ENCODE measurements at places on chromosomes 6 and 20.

- no peak for DNase-seq
Measured at GRCh38 chr6:166143011-166143410, 24.6 kb downstream of the TBXT start.

- no peak for DNase-seq
Measured at GRCh38 chr20:61189534-61189933, 62.5 kb upstream of the CDH4 start.

GRCh38 chr6:137496368-137496767, 2.2 kb upstream of the OLIG3 start:
- DNase-seq, result no peak

GRCh38 chr6:143863771-143864170, 503 bp upstream of the ZC2HC1B start:
- DNase-seq, result no peak

DNA sequence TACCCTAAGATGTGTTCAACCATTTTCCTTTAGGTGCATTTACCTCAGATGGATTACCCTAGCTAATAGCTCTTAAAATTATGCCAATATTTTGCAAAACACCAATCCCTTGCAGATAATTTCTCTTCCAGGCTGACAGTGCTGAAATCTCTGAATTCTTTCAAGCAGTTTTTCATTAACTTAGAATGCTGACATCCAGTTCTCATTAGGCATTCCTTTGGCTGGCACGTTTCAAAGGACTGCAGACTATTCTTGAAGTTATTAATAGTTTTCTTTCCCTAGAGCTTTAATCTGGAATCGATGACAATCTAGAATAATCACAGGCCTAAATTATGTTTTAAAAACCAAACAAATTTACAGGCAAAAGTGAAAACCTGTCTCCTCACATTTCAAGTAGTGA, 68.3 kb downstream of the SMLR1 start:
- DNase-seq, result no peak

- no peak for DNase-seq
Measured at GRCh38 chr6:141726248-141726647, 406.5 kb upstream of the GJE1 start.

- DNase-seq, result no peak
Measured at GRCh38 chr6:44327760-44328159, 14.6 kb upstream of the AARS2 start.

- DNase-seq, result no peak
Measured at GRCh38 chr6:157152556-157152955, 170.8 kb downstream of the TMEM242 start.

DNA sequence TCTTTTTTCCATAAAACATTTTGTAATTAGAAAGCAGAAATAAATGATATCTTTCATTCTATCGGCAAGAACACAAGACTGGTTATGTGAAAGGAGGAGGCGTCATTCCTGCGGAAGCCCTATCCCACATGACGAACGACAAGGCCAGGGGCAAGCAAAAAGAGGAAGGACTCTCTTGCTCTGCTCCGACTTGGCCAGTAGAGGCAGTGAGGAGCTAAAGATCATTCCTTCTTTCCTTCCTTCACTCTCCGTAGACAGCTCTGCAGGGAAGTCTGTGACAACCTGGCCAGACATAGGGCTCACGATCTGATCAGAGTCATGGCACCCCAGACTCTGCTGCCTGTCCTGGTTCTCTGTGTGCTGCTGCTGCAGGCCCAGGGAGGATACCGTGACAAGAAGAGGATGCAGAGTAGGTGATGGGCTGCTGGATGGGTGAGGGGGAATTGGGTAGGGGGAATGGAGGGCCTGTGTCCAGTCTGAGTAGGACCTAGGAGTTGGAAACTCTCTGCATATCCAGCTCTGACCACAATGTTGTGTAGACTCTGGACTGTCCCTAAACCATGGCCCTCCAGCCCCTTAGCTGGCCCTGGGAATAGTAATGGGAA, at the start of gene WFDC10A:
Gene WFDC10A (plus strand): TSS at position 244 of the 605 bp plus-strand sequence. CDS start 75 bp downstream, at position 319.
- DNase-seq, result peak; percentile 10

DNA sequence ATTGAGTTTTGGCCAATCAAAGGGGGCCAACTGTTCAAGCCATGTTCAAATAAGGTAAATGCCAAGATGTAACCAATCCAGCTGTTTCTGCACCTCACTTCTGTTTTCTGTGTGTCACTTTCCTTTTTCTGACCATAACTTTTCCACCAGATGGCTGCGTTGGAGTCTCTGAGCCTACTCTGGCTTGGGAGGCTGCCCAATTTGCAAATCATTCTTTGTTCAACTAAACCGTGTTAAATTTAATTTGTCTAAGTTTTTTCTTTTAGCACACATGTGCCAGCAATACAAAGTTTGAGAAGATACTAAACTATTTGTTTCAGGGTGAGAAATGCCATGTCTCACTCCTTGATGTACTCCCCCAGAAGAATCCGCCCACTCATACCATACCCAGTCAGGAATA, 52.1 kb downstream of the IYD start:
- DNase-seq, result no peak

DNA sequence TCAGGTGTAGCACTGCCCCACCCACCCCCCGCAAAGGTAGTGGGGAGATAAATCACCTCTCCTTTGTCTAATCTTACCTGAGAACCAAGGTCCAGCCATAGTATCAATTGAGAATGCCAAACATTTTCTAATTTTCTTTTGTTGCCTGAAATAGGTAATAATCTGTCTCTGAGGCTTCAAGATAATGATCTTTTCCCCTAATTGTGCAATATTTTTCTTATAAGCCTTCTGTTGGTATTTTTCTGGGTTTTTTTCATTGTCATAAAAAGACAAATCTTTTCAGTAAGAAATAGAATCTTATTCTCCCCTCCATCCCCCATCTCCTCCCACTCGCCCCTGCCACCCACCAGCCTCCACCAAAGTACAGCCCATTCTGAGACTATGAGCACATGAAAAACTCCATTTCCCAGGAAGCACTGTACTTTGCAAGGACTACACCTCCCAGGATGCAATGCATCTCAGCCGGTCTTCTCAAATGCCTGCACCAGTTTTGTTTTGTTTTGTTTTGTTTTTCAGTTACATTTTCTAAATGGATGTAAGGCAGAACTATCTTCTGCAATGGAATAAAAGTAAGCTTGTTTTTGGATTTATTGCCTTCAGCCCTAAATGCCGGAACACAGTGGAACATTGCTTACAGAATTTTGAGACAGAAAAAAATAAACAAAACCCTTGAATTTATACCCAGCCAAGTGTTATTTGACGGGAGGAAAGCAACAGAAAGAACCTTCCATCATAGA, 268.0 kb downstream of the TFAP2A start:
- no peak for DNase-seq
